Neuronal stem cell (in vitro differentiated cells): ENCODE measurements at places on chromosomes 4 and X.

DNA sequence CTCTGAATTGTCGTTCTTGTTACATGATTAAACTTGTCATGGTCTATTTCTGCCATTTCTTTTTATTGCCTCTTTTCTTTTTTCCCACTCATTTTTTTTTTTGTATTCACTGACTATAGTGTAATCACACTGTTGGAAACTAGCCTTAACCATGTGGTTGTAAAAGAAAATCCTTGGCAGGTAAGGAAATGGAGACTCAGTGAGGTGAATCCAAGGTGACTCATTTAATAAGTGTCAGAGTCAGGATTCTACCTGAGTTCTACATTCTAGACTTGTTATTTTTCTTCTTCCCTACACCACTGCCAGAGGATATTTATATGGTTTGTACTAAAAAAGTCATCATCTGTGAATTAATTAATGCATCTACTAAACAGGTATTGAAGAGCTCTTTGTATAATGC, 152.2 kb downstream of the CBLL2 start:
- no peak for DNase-seq

DNA sequence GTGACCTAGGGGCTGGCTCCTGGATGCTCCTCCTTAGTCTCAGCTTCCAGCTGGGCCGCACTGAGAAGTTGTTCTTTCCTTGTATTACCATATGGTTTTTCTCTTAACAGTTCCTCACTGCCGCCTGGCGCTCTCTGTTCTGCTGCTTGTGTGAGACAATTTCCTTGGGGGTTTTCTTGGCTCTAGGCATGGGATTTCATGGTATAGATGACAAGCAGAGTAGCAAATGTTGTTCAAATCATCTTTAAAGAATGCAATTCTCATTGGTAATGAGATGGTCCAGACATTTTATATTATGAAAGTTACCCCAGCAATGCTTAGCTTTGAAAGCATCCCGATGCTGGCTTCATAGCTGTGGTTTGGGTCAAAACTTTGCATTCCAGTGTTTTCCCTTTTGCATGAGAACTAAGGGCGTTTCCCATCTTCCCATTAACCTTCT, 37.6 kb downstream of the SEPTIN11 start:
- no peak for DNase-seq

GRCh38 chr4:140839406-140839805, 83.2 kb upstream of the TBC1D9 start:
- DNase-seq = no peak

DNA sequence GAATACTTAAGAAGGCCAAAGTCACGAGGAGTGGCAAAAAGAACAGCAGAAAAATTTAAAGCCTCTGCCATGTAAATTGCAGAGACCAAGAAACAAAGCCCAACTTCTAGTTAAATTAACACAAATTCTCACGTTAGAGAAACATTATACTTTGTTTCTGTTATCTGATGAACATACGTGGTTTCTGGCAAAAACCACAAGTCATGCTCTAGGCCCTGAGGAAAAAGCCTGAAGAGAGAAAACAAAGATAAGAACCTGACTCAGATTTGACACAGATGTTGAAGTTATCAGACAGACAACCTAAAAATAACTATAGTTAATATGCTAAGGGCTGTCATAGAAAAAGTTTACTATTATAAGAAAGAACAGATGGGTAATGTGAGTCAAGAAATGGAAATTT, 149.1 kb upstream of the PCDH10 start:
- no peak for DNase-seq

- DNase-seq = no peak
Observed at GRCh38 chr4:112951362-112952312, 97.8 kb upstream of the ANK2 start.
